ENCODE measurements at places on chromosomes 1 and 21.

DNA sequence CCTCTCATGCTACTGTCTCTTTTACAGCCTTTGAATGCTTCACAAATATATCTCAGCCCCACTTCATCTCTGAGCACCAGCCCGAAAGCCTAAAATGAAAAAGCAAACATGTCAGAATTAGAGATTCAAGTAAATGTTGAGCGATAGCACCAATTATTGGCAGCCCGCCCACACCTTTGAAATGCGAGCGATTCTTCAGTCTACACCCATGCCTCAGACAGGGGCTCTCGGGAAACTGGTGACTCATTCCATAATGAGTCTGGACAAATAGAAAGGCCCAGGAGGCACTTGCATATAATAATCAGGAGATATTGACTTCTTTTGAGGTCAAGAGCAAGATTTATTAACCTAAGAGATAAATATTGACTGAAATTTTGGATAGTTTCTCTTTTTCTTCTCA is 487.3 kb upstream of the PTBP2 start:
- DNase-seq: no peak

GRCh38 chr1:17765444-17766411 is 10.6 kb downstream of the ACTL8 start:
- peak; percentile 33 for DNase-seq

- no peak for DNase-seq
Observed at GRCh38 chr1:164707868-164708331, 148.9 kb downstream of the PBX1 start.

GRCh38 chr1:90544356-90544755 is 172.7 kb downstream of the BARHL2 start:
- no peak for DNase-seq

GRCh38 chr1:65189576-65190115 is 41.6 kb downstream of the AK4 start:
- DNase-seq: no peak

DNA sequence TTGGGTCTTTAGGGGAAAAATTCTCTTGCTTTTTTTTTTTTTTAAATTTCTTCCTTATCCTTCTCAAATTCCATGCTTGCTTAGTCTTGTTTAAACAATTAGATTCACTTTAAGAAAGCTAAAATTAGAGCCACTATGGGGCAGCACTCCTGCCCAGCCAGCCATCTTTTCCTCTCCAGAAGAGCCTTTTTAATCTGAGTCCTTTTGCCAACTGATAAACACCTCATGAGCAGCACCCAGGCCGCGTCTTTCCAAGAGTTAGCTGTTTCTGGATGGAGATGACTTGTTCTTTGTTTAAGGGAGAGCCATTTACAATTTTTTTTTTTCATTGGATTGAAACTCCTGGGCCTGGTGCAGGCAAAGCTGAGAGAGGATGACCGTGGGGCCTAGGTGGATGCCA is 53.3 kb upstream of the TSPAN2 start:
- DNase-seq: no peak

GRCh38 chr1:161549652-161550051 is at the start of gene FCGR3A:
Gene FCGR3A, minus strand, starts transcription at chr1:161549818. Its CDS starts 82 bp downstream, at chr1:161549736.
- no peak for DNase-seq

GRCh38 chr21:42531771-42532170 is 18.1 kb downstream of the SLC37A1 start:
- DNase-seq: no peak

DNA sequence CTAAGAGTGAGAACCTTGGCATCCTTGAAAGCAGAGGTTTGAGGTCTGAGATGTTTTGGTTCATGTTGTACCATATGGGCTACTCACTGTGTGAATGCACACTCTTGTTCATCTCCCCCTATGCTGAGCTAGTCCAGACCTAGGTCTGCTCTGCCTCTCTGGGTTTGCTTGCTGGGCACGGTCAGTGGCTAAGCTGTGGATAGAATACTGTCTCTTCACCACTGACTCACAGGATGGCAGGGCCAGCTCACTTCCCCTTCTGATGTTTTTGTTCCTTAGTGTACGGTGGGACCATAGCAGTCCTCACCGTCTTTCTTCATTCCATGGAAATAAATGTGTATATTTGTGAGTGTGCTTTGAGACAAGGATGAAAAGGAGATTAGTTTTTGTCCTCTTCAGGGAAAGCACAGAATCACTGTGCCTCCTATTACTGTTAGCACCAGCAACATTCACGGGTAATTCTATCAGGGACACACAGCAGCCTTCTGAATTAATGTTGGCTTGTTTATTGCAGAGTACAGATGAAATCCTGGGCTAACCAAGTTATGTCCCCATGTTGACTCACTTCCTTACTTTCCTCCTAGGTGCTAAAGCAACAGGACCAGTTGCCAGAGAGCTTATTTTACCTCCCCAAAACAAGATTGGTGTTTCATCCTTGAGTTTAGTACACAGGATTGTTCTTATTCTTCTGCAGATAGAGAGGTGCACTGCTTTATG is 56.9 kb upstream of the IVNS1ABP start:
- no peak for DNase-seq

DNA sequence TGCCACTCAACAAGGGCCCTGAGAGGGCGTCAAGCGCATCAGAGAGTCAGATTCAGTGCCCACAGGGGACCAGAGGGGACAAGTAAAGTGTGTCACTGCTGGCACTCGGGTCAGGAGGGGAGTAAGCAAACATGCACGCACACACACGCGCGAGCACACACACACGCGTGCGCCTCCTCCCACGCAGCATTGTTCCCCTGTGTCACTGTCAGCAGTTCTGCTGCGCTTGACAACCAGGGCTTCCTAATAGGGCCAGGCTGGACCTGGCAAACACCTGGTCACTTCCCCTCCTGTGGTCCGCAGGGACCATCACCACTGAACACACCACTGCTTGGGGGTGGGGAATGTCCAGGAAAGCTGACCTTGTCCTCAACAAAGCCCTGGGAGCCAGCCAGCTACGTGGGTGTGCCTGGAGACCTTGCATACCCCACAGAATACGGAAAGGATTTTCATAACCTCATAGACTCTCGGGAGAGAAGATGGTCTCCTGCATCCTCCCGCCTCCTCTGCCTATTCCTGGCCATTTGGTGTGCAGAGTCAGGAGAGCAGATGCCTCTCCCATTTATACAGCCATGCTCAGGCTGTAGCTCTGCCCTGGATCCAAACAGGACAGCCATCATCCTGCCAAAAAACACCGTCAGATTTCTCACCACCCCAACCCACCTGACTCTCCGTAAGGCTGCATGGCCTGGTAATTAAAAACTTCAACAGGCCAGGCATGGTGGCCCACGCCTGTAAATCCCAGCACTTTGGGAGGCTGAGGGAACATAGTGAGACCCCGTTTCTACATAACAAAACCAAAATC is 73.2 kb downstream of the SSBP3 start:
- no peak for DNase-seq

Measured in brain pericyte (primary cell).